ENCODE measurements at places on chromosomes 6 and 20. TPM values are rescaled to one million over a fixed set of nuclear protein-coding genes. Genes with fewer than 3 reads are reported as not detected.
A peak's percentile ranks its signal among the peaks of the same experiment; 100 is the strongest.

DNA sequence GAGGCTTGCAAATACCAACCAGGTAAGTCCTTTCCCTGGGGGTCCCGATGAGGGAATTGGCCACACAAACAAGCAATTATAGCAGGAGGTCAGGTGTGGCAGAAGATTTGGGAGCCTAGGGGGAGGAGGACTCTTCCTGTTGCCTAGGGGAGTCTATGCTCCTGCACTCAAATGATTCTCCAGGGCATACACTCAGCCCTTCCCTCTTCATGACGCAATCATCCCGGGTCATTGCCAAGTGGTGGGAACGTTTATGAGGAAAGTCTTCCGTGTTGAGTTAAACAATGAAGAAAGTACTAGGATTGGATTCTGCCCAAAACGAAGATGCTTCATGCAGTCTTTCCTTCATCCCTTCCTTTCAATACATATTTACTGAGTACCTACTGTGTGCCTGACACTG lies 186.5 kb upstream of the TSHZ2 start:
- no peak for DNase-seq

- no peak for DNase-seq
Measured at GRCh38 chr6:154572556-154572955, 62.1 kb upstream of the CNKSR3 start.

GRCh38 chr6:124870611-124871459 lies 91.4 kb upstream of the RNF217 start:
- DNase-seq = peak; percentile 34

GRCh38 chr20:40050596-40050995 lies 638.4 kb downstream of the MAFB start:
- DNase-seq = no peak

GRCh38 chr6:27318973-27319372 lies 6.9 kb upstream of the POM121L2 start:
- DNase-seq = no peak

GRCh38 chr6:81054036-81054435 lies 698.4 kb downstream of the TENT5A start:
- DNase-seq = no peak

GRCh38 chr20:15637950-15638754 lies 935.1 kb downstream of the KIF16B start:
- DNase-seq = peak; percentile 20

The IP6K3 gene
- 38.8 TPM for polyA plus RNA-seq

The MICB gene
- 0.85 TPM for polyA plus RNA-seq

The AGER gene
- polyA plus RNA-seq = 6.7 TPM

The COQ3 gene
- polyA plus RNA-seq = 7.2 TPM

The MUCL3 gene
- polyA plus RNA-seq = not detected
